ENCODE measurements at places on chromosomes 2 and 18. TPM values are rescaled to one million over a fixed set of nuclear protein-coding genes. Genes with fewer than 3 reads are reported as not detected.

Gene ARHGEF33
- 4.0 TPM for total RNA-seq

Gene SATB2
- total RNA-seq: 23.1 TPM

Gene COLEC12
- 60.4 TPM for total RNA-seq

Gene IMPA2
- 58.2 TPM for total RNA-seq

Gene MEP1B
- total RNA-seq: 0.10 TPM

Gene ADCYAP1
- 3.7 TPM for total RNA-seq

Gene ASXL3
- total RNA-seq: 4.3 TPM

Gene TMEM198
- 2.9 TPM for total RNA-seq

Gene ESPNL
- 1.0 TPM for total RNA-seq

Gene SUCLG1
- total RNA-seq: 79.6 TPM

Gene INPP1
- 16.7 TPM for total RNA-seq

Gene ITGA6
- total RNA-seq: 200 TPM

Gene ING5
- total RNA-seq: 26.4 TPM

Gene BMPR2
- 49.5 TPM for total RNA-seq

Gene ABCG5
- total RNA-seq: not detected

Gene COL5A2
- total RNA-seq: 607 TPM

Gene ARHGAP25
- total RNA-seq: 5.4 TPM
